ENCODE measurements at places on chromosomes 4 and X. TPM values are rescaled to one million over a fixed set of nuclear protein-coding genes. Genes with fewer than 3 reads are reported as not detected.

ACE2 gene
- total RNA-seq = not detected

FATE1 gene
- not detected for total RNA-seq

MAGEB10 gene
- total RNA-seq = not detected

SPANXN1 gene
- total RNA-seq = not detected

PGAM4 gene
- total RNA-seq = not detected

SSX4B gene
- not detected for total RNA-seq

DCK gene
- 17.2 TPM for total RNA-seq

SPIN2A gene
- total RNA-seq = not detected

STBD1 gene
- total RNA-seq = 4.3 TPM

PNMA6A gene
- total RNA-seq = 2.3 TPM

ADH1B gene
- total RNA-seq = 0.29 TPM

TGIF2LX gene
- not detected for total RNA-seq

TREX2 gene
- total RNA-seq = not detected

PCDH18 gene
- total RNA-seq = 65.7 TPM

TENM3 gene
- total RNA-seq = 6.6 TPM

SCML2 gene
- 0.29 TPM for total RNA-seq

GAGE1 gene
- total RNA-seq = not detected

ASMT gene
- total RNA-seq = not detected

XAGE3 gene
- total RNA-seq = not detected

SPANXN2 gene
- not detected for total RNA-seq

SATL1 gene
- total RNA-seq = not detected

LONRF3 gene
- 0.29 TPM for total RNA-seq

SMR3B gene
- total RNA-seq = not detected

VSIG4 gene
- not detected for total RNA-seq

SYNPO2 gene
- total RNA-seq = 6.9 TPM

PROM1 gene
- not detected for total RNA-seq

APBB2 gene
- 105 TPM for total RNA-seq

SCD5 gene
- 1.1 TPM for total RNA-seq

GYPE gene
- 0.53 TPM for total RNA-seq

BGN gene
- total RNA-seq = 4.3 TPM

FGF2 gene
- total RNA-seq = 18.3 TPM

PFKFB1 gene
- total RNA-seq = not detected

VEGFC gene
- total RNA-seq = 39.3 TPM

AKAP14 gene
- total RNA-seq = not detected

FMR1NB gene
- not detected for total RNA-seq

DLG3 gene
- total RNA-seq = 7.1 TPM
